Lung microvascular endothelial cell (primary cell): ENCODE measurements at places on chromosomes 7 and 10.

GRCh38 chr7:140034421-140034820 is 28.3 kb downstream of the PARP12 start:
- DNase-seq = no peak

DNA sequence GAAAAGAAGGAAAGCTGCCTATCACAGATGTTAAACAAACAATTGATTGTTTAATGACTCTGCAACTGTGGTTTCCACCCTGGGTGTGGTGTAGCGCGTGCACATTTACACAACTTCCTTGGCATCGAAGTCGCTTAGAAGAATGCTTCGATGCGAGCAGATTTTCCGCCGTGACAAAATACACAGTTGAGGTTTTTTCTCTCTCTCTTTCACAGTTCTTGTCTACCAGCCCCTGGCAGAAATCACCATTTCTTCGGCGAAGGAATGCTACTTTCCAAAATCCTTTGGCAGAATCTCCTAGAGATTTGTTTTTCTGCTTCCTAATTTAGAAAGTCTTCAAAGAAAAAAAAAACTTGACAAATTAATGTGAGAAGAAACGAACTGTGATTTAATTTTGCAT is 70.7 kb upstream of the C1QL3 start:
- DNase-seq = no peak

- no peak for DNase-seq
Measured at GRCh38 chr10:132551093-132551807, 13.7 kb downstream of the INPP5A start.

- DNase-seq = peak; percentile 92
Measured at GRCh38 chr10:15642095-15642494, 77.6 kb downstream of the ITGA8 start.

GRCh38 chr10:51147644-51148399 is 73.5 kb downstream of the PRKG1 start:
- DNase-seq = no peak
